HEK293T (cell line): ENCODE measurements at places on chromosomes 7 and 10.

DNA sequence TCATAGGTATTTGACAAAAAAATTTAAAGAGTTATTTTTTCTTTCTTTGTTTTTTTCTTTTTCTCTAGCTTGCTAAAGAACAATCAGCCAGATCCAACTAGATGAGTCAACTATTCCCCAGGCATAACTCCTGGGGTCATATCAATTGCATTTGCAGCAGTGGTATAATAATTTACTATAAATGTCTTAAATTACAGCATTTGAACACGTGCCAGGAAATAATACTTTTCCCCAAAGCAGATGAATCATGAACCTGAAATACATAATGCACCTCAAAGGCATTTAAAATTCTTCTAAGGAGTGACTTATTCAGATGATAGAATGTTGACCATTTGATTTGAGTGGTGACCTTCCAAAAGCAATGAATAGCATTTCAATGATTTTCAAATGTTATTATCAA lies 190.1 kb downstream of the LRRTM3 start:
- no peak for DNase-seq

- DNase-seq: no peak
Observed at GRCh38 chr10:128296253-128297007, 170.2 kb upstream of the MKI67 start.

- DNase-seq: peak; percentile 91
Observed at GRCh38 chr10:122267849-122268737, 3.0 kb upstream of the BTBD16 start.

- DNase-seq: no peak
Observed at GRCh38 chr7:155337946-155338631, 40.4 kb downstream of the INSIG1 start.

DNA sequence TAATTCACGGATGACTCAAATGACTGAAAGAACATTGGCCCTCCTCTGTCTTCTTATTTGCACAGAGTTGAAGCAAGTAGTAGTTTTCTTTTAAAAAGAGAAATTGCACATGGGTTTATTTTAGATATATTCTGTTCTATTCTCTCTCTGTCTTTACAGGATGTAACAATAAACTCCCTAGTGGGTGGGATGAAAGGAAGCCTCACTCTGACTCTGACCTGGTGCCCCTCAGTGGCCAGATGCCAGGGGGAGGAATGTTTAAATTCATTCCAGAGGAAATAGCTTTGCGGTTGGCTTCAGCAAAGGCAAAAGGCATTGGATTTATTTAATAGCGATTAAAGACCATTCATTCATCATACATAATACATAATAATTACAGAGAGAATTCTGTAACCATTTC lies 156.4 kb upstream of the MTPN start:
- no peak for DNase-seq

DNA sequence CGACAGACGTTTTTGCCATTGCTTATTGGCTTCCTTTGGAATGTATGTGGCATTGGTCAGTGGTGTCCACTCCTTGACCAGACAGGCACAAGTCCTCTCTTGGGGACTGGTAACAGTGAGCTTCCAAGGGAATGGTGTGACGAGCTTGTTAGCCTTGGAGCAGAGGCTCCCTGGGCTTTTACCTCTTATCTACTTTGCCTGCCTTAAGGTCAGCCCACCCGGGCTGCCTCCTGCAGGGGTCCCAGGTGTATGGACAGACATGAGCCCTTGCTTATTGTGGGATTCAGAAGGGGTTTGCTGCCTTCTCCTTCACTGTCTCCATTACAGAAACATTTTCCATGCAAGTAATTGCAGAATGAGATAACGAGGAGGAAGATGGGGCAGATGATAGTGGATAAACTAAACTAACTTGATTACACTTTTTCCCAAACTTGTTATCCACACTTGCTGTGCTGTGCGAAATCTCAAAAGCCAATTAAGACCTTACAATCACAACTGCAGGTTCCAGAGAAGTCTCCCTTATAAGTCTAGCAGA lies 29.7 kb downstream of the PLPP4 start:
- no peak for DNase-seq

- no peak for DNase-seq
Observed at GRCh38 chr7:156478486-156478885, 162.1 kb upstream of the RNF32 start.

GRCh38 chr10:88299787-88300186 lies 283.3 kb downstream of the RNLS start:
- no peak for DNase-seq

DNA sequence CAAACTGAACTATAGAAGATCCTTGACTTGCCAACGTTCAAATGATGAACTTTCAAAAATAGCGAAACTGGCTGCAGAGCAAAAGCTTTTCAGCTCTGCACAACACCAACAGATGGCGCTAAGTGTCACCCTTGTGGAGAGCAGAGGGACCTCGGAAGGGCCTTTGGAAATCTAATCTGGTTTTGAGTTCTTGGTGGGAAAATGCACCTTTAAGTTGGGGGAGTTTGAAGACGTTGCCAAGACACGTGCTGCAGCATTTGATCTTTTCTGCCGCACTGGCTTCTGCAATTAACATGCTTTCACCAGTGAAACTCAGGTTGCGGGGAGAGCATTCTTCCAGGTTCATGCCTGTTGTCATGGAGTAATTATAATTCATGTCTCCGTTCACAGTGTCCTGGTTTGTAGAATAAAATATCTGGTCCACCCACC lies 26.3 kb upstream of the WDR11 start:
- peak; percentile 79 for DNase-seq

DNA sequence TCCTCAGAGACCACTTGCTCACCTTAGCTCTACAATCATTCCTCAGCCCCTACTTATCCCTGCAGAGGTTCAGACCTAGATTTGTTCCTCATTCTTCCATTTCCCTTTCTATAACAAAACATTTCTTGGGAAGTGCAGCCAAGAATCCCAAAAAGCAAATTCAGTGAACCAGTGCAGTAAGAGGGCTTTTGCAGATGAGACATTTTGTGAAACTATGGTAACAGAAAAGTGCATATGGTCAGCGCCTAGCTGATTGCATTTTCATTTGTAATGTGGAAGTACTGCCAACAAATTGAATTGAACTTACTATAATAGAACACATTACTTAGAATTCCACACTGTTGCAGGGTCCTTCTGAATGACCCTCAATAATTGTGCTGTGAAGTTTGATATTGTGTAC lies 18.6 kb downstream of the AGMO start:
- no peak for DNase-seq

- no peak for DNase-seq
Observed at GRCh38 chr7:99665312-99666012, 14.3 kb downstream of the CYP3A5 start.

- no peak for DNase-seq
Observed at GRCh38 chr10:43689618-43689954, 40.9 kb upstream of the ZNF32 start.

- DNase-seq: no peak
Observed at GRCh38 chr10:132145002-132145401, 41.7 kb upstream of the DPYSL4 start.

DNA sequence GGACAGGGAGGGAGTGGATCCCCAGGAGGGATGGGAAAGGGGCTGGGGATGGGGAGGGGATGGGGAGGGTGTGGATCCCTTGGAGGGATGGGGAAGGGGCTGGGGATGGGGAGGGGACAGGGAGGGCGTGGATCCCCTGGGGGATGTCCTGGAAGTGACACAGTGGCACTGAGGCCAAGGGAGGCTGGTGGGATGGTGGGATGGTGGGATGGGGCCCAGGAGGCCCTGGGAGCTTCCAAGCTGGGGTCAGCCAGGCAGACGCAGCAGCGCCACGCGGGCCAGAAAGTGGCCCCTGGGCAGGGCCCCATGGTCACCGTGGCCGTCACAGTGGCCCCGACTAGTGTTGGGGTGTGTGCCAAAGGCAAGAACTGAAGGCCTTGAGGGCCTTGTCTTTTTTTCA lies 67.8 kb downstream of the INPP5A start:
- no peak for DNase-seq

DNA sequence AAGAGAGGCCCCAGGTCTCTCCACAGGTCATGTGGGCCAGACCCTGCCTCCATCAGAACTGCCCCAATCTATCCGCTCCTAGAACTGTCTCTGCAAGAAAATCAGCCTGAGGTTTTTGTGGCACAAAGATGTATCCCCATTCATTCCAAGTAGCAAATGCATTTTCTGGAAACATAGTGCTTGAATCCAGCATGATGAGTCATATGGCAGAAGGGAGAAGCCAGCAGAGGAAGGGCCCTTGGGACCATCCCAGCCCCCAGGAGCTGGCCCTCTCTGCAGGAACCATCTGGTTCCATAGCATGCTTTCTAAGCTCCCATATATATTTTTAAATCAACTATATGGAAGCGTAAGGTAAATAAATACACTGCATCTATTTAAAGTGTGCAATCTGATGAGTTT lies 563.2 kb downstream of the GALNT17 start:
- DNase-seq: no peak

DNA sequence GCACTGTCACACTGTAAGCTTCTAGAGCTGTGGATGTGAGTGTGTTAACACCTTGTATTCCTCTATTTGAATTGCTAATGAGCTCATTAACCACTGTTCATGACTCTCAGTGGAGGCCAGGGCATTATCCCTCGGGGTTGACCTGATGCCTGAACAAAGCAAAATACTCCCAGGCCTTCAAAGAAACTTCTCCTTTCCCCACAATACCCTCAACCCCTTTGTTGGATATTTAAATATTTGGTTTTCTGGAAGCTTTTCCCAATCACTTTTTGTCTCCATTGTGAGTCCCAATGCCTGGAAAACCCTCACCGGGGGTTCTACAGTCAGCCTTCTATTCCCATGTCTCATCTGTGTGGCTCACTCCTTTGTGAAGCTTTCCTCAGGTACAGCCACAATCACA lies 780.1 kb downstream of the PHTF2 start:
- DNase-seq: no peak

DNA sequence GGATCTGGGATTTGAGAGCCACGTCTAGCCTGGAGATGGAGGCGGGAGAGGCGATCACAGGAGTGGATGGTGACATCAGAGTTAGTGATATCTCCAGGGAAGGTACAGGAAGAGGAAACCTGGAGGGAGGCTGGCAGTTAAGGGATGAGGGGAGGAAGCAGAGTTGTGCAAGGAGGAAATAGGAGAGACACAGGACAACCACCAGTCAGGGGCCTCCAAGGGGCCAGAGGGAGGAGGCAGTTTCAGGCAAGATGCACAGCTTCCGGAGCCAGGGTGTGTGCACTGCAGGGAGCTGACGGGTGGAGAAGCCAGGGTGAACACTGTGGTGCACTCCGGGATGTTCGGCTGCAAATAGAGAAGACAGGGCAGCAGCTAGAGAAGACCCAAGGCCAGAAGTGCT lies 141.2 kb downstream of the GLI3 start:
- no peak for DNase-seq

GRCh38 chr7:121081327-121081936 lies 92.9 kb downstream of the CPED1 start:
- DNase-seq: peak; percentile 32

DNA sequence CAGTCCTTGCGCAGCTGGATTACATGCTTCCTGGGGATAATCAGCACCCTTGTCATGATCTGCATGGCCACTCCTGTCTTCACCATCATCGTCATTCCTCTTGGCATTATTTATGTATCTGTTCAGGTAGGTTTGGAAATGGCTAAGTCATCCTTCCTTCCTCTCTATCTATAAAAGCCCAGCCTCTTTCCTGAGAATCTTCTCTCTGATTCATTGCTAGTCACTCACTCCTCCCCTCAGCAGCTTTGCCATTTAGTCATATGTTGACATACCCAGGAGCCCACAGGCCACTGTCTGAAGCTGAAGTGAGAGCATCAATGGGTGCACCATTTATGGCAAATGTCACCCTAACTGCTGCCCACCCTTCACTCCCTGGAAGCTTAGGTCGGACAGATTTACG lies 52.0 kb downstream of the ABCC2 start:
- no peak for DNase-seq

DNA sequence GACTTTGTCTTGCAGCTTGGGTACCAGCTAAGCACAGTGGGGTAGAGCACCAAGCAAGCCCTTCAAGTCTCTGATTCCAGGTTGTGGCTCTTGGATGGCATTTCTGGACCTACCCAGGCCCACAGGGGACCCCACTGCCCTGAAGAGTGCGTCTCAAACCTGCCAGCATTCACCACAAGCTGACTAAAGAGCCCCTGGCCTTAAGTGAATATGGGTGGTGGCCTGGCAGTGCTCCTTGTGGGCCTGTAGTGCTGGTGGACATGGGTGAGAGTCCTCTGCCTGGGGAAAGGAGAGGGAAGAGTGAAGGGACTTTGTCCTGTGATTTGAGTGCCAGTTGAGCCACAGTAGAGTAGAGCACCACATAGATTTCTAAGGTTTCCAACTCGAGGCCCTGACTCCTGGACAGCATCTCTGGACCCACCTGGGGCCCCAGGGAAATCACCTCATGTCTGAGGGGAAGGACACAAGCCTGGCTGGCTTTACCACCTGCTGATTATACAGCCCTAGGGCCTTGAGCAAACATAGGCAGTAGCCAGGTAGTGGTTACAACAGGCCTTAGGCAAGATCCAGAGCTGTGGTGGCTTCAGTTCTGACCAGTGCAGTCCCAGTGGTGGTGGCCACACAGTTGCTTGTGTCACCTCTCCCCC lies 23.7 kb downstream of the GSDME start:
- no peak for DNase-seq

- DNase-seq: no peak
Observed at GRCh38 chr10:68137171-68137570, 27.9 kb downstream of the MYPN start.

DNA sequence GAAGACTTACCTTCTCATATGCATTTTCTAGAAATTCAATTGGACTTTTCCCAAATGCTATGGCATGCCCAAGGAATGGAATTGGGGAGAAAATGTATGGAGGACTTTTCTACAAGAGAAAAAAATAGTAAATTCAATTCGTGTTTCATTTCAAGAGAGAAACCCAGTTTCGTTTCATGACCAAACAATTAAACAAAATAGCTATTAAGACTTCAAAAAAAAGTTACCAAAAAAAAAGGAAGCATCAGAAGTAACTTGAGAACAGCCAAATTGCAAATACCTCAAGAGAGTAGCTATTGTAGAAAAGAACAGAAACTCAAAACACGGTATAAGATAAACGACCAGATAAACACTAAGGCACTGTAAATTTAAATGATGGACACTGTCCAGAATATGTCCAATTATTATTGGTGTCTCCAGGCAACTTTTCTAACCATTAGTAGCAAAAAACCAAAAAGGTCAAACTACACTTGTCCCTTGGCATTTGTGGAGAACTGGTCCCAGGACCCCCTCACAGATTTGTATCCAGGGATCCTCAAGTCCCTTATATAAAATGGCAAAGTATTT lies 2.4 kb downstream of the CYP51A1 start:
- DNase-seq: no peak

DNA sequence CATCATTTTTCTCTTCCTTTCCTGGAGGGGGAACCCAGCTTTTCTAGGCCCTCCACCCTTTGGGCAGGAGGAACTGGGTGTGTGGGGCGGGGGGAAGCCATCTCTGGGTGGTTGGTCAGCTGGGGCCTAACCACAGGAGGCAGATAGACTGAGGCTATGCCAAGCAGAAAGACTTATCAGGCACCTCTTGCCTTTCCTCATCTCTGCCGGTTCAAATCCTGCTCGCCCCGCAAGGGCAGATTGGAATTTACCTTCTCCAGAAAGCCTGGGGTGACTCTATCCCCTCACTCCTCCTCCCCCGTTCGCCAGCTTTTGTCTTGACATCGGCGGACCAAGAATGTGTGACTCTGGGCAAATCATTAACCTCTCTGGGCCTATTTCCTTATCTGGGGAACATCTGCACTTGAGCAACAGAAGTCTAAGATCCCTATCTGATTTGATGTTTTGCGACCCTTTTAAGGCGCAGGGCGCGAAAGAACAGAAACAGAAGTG lies 584 bp upstream of the GARS1 start:
- DNase-seq: peak; percentile 37
